ENCODE measurements at places on chromosomes 3 and 15.
A peak's percentile ranks its signal among the peaks of the same experiment; 100 is the strongest.

DNA sequence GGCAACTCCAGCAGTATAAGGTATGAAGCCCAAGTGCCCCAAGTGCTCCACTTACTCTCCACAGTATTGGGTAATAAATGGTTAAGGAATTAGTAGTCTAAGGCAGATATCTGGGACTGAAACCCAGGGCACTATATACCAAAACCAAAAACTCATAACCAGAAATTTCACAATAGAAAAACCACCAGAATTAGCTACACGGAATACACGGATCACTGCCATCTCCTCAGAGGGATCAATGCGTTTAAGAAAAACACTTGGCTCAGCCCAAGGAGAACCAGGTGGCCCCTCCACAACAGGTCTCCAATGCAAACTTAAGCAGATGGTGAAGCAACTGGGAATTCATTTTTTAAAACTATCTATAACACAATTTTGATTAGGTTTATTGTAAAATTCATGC is 83.6 kb downstream of the FAIM start:
- DNase-seq: no peak

GRCh38 chr3:35946121-35946853 is 307.0 kb downstream of the ARPP21 start:
- peak; percentile 69 for DNase-seq

DNA sequence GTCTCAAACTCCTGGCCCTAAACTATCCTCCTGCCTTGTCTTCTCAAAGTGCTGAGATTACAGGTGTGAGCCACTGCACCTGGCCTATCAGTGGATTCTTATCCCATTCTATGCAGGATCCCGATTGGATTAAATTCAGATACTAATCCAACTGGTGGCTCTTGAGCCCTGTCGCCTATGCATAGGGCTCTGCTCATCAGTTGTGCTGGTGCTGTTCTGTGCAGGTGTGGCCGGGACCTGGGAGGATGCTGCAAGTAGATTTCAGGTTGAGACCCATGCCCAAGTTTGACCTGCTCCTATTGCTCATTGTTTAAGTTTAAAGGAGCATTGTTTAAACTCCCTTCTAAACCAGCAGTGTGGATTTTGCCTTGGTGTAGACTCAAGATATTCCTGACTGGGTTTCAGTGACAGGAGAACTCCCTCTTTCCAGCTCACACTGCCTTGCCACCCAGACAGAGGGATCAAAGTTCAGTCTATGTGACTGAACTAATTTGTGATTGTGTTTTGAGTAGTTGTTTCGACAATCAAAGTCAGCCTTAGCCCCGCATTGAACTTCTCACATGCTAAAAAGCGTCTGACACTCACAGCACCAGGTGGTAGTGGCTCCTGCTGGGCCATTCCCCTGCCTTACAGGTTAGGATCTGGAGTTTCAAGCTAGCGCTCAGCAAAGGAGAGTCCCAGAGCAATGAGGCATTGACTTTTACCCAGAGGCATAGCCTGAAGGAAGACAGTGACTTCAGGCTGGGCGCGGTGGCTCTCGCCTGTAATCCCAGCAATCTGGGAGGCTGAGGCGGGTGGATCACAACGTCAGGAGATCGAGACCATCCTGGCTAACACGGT is 45.0 kb upstream of the PIK3CB start:
- DNase-seq: no peak

- DNase-seq: no peak
Observed at GRCh38 chr15:89035658-89036057, 52.6 kb upstream of the ABHD2 start.

DNA sequence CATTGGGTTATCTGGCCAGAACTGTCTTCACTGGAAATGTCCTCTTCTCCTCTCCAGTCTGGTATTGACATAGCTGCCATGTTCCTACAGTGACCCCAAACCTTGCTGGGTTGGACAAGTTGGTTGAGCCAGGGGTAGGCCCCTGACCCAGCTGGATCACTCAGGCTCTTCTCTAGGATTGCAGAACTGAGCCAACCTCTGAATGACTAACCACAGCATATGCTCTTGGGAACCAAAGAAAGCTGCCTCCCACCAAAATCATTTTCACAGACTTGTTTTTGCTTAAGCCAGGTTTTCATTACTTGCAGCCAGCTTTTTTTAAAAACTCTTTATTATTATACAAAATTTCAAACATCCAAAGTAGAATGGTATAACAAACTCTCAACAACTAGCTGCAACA is 41.4 kb downstream of the FSIP1 start:
- peak; percentile 23 for DNase-seq

- DNase-seq: no peak
Observed at GRCh38 chr3:122880624-122881023, 85.8 kb downstream of the SLC49A4 start.

GRCh38 chr3:2897821-2898220 is 212.4 kb downstream of the IL5RA start:
- no peak for DNase-seq

DNA sequence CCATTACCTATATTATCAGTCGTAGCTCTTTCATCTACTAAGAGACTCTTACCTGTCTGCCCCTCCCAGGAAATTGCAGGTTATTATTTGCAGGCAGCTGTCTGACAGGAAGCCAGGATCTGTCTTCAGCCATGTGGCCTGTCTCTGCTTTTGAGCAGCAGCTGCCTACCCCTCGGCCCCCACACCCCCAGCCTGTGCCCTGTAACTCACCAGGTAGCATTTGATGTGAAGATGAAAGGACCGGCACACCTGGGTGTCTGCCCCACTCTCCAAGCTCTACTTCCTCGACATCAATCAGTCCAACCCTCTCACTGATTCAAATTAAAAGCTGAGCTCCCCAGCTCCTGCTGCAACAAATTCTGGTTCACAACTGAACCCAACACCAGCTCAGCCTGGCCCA is 197.2 kb upstream of the CTNNB1 start:
- no peak for DNase-seq

GRCh38 chr3:195197765-195198425 is 73.1 kb downstream of the XXYLT1 start:
- DNase-seq: peak; percentile 76

GRCh38 chr15:73935547-73935946 is 9.3 kb downstream of the LOXL1 start:
- DNase-seq: peak; percentile 52

GRCh38 chr15:81506936-81507335 is 132.9 kb upstream of the TMC3 start:
- no peak for DNase-seq

- no peak for DNase-seq
Observed at GRCh38 chr3:164332831-164333802, 745.2 kb downstream of the SI start.

DNA sequence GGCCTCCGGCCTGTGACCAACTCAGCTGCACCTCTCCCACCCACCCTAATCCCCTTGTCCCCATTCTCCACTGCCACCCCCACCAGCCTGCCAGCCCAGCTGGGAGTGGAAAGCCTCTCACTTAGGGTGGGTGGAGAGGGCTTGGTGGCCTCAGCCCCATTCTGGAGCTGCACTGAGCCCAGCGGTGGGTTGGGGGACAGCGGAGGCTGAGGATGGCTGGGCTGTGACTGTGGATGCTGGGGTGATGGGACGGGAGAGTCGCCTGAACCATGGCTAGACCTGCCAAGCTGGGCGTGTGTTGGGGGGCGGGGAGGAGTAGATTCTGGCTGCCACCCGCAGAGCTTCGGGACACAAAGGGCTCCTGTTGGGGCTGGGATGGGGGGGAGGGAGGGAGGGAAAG is 1.8 kb downstream of the CLCN2 start:
- no peak for DNase-seq

DNA sequence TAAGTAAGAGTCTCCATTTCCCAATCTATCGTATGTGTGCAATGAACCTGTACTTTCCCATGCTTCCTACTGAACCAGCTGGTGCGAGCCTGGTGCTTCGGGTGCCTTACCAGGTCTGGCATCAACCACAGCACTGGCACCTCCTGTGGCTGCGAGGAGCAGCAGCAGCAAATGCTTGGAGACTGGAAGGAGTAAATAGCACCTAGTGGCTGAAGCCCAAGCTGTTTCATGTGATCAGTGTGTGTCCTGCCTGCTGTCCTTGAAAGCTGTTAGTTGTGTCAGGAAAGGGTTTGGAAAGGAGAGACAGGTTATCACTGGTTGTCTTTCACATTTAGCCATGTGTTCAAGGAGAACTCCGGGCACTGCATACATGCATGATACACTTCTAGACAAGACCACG is 31.8 kb downstream of the PCOLCE2 start:
- peak; percentile 7 for DNase-seq

DNA sequence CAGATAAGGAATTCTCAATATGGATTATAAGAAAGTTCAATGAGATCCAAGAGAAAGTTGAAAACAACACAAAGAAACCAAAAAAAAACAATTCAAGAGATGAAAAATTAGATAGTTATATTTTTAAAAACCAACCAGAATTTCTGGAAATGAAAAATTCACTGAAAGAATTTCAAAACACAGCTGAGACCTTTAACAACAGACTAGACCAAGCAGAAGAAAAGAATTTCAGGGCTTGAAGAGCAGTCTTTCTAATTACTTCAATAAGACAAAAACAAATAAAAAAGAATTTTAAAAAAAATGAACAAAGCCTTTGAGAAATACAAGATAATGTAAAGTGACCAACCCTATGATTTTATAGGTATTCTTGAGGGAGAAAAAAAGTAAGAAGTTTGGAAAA is 155.4 kb downstream of the ZMAT3 start:
- no peak for DNase-seq

- DNase-seq: peak; percentile 46
Observed at GRCh38 chr3:147699175-147699838, 290.1 kb downstream of the ZIC1 start.

- DNase-seq: peak; percentile 90
Observed at GRCh38 chr15:50353251-50353974, 1.6 kb downstream of the GABPB1 start.

- no peak for DNase-seq
Observed at GRCh38 chr3:63395960-63396359, 117.9 kb downstream of the SYNPR start.

DNA sequence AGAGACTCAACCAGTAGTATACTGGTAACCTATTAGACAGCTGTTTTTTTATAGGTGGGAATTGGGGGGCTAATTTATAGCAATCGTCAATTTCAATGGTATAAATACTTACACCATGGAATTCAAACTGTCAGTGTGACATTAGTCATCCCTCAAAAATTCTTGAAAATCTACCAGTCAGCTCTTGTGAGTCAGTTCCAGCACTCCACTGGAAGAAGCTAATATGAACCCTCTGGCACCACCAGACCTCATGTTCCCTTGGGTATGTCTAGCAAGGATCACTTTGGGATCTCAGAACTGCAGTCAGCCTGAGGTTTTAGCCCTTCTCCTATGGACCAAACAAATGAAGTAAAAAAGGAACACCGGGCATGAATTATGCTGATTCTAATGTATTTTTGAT is 11.8 kb upstream of the UACA start:
- peak; percentile 65 for DNase-seq

DNA sequence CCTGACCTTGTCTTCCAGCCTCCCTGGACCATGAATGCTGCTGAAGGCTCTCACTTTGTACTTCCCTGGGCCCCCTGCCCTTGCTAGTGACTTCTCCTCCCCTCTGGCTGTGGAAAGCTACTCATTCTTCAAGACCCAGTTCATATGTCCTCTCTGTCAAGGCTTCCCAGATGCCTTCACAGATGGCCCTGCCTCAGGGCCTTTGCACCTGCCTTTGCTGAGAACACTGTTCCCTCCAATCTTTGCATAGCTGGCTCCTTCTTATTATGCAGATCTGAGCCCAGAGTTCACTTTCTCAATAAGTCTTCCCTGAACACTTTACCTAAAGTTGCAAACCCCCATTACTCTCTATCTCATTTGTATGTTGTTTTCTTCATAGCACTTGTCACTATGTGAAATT is 97.1 kb upstream of the CTDSPL start:
- DNase-seq: no peak

DNA sequence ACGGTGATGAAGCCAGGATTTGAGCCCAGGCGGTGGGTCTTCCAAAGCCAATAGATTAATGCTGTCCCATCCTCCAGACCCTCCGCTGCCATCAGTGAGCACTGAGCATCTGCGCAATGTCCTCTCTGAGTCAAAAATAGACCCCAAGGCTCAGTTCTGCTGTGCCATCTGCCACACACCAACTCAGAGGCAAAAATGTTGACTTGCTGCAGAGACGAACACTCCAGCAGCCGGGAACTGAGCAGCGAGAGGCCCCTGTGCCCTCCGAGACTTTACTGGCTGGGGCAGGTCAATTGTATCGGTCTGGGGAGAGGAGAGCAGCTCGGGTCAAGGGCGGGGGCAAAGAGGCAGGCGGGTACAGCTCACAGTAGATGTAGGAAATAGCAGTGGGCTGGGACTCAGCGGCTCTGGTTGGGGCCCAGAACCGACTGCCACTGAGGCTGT is 41.5 kb upstream of the ATP2B2 start:
- DNase-seq: no peak

- DNase-seq: peak; percentile 34
Observed at GRCh38 chr3:125240496-125240895, 27.9 kb upstream of the SLC12A8 start.

DNA sequence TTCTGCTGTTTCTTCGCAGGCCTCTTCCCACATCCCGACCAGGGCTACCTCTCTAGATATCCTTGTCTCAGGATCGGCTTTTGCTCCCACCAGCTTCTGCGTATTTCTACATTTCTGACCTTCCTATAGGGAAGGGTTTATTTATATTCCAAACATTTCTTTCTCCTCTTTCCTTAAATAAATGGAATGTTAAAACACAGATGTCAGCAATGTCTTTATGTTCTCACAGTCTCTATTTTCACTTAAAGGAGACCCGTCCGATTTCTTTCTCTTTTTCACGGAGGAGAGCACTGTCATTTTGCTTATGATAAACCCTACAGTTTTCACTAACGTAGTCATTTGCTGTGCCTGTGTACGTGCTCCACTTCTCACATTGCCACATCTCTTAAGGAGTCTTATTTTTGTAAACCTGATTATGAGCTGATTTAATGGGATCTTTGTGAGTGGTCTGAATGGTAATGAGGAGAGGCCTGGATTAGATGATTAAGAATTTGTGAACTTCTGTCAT is 630 bp downstream of the KIF15 start:
- peak; percentile 13 for DNase-seq

DNA sequence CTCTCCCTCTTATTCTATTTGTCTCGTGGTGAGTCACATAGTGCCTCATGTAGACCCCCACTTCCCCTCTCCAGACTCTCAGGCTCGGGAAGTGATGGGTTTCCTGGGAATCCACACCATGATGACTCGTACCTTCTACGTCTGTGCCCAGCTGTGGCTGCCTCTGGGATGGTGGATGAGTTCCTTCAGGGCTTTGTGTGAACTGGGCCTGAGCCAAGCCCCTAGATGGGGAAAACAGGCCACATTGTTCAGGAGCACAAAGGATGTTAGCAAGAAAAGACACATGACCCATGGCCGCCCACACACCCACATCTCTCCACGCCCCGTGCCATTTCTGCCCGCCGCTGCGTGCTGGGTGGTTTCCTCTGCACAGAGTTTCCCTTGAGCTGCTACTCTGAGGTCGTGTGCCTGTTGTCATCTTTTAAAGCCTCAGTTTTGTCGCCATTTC is 10.5 kb downstream of the ISG20 start:
- DNase-seq: peak; percentile 99

GRCh38 chr3:33229066-33229465 is 10.5 kb upstream of the SUSD5 start:
- no peak for DNase-seq

DNA sequence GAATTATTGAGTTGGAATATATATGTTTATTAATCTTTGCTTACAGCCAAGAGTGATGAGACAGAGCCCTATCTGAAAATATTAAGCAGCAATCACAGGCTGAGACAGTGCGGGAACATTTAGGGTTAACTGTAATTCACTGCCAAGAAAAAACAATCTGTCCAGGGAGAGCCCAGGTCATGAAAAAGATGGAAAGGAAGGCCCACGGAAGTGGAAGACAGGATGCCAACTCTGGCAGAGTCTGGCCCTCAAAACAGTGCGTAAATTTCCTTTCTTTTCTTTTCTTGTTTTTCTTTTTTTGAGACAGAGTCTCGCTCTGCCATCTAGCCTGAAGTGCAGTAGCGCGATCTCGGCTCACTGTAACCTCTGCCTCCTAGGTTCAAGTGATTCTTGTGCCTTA is 67.6 kb downstream of the SUMF1 start:
- no peak for DNase-seq
